ENCODE measurements at places on chromosomes 2 and 18.

- DNase-seq: no peak
Observed at GRCh38 chr18:74499633-74500032, 3.5 kb downstream of the CNDP2 start.

DNA sequence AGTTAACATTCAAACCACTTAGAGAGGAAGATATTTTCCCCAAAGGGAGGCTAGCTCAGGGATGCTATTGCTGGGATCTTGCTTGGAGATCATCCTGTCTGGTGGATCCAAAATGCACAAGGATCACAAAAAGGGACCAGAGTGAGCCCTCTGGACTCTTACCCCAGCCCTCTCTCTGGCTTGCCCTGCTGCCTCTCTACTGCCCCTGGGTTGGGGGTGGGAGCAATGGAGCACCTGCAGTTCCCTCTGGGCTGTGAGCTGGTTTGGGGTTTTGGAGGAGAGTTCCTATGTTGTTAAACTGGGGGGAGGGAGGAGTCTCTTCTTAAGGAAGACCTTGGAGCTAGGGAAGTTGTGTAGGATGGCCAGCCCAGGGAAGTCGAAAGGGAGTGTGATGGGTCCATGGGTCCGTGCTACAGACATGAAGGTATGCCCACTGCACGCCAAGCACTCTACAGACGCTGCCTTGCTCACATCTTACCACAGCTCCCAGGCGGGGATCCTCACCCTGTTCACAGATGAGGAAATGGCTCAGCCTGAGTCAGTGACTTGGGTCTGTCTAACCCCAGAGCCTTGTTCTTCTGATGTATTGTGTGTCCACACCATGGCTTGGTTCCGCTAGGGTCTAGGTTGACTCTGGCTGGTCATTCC lies 3.8 kb downstream of the LBH start:
- DNase-seq: peak; percentile 27

- no peak for DNase-seq
Observed at GRCh38 chr18:43079422-43079821, 36.1 kb downstream of the RIT2 start.

- no peak for DNase-seq
Observed at GRCh38 chr18:72161691-72162090, 382.5 kb downstream of the CBLN2 start.

GRCh38 chr2:240394549-240394948 lies 40.9 kb upstream of the GPC1 start:
- no peak for DNase-seq

DNA sequence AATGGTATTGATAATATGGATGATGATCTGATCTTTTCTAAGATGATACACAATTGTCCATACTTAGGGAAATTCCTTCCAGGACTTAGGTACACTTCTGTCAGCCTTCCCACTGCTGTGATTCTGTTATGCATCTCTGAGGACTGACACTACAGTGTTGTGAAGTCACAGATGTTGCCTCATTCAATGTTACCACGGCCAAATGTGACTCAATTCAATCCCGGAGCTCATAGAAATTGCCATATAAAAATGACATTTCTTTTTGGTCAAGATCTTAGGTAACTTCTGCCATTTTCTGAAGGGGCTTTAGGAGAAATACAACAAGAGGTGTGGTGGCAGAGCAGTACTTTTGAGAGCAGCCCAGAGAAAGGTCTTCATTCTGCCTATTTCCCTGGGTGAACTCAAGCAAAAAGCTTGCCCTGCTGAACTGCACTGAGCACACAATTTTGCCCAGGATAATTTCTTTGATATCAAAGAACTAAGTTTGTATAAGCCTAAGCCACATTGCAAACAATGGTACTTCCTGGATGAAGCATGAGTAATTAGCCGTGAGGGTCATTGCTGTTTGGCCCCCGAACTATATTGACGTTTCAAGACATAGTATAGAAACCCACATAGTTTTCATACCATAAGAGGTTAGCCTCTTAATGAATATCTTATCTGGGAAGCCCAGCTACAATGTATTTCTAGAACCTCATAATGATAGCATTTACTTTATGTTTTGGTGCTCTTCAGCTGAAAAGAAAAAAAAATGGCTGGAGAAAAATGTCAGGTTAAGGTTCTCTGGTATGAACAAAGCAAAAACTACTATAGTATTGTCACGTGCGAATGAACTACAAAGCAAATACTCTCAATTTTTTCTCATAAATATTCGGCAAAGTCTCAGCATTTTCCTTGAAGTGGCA lies 437.4 kb downstream of the MEIS1 start:
- no peak for DNase-seq

DNA sequence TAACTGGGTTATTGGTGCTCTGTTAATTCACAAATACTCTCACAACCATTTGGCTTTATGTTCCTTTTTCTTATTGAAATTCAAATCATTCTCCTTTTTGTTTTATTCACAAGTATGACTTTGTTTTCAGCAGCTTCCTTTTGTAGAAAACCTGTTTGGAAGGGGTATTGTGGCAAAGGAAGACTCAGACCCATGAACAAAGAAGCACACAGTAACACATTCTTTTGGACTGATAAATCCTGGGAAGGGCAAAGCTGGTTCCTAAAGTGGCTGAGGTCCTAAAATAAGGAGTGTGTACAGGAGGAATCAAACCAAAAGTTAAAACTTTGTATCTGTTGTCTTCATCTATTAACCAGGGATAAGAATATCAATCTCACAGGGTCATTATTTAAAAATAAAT lies 374.7 kb upstream of the FIGN start:
- no peak for DNase-seq

All from stimulated activated CD8-positive, alpha-beta memory T cell treated with anti-CD3 and anti-CD28 coated beads, Interleukin-2, amount 100 ng/mL, for 1 hour (primary cell).